ENCODE measurements at places on chromosomes 3 and 15.
A peak's percentile ranks its signal among the peaks of the same experiment; 100 is the strongest.

DNA sequence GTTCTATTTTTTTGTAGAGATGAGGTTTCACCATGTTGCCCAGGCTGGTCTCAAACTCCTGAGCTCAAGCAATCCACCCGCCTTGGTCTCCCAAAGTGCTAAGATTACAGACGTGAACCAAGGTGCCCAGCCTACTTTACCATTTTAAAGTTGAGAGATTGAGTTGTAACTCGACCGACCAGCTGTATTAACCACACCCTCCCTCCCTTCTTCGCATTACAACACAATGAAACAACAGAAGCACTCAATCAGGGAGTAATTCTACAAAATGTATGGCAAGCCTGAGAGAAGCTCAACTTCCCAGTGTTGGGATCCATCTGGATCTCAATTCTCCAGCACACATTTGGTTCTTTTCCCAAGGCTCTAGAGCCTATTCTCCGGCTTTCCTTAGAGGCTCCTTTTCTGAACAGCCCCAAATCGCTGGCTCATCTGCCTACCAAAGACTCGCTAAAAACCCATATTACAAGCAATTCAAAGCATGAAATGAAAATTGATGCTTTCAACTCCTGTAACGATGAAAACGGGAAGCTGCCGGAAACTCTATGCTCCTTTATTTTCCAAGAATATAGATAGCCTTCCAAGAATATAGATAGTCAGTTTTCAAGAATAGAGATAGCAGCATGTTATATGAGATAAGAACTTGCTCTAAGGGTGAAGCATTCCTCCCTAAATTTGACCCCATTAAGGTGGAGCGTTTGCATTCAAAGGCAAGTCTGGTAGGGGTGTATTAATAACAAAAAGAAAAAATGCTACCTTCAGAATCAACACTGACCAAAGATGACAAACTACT lies 450.9 kb downstream of the MAGI1 start:
- DNase-seq, result no peak

DNA sequence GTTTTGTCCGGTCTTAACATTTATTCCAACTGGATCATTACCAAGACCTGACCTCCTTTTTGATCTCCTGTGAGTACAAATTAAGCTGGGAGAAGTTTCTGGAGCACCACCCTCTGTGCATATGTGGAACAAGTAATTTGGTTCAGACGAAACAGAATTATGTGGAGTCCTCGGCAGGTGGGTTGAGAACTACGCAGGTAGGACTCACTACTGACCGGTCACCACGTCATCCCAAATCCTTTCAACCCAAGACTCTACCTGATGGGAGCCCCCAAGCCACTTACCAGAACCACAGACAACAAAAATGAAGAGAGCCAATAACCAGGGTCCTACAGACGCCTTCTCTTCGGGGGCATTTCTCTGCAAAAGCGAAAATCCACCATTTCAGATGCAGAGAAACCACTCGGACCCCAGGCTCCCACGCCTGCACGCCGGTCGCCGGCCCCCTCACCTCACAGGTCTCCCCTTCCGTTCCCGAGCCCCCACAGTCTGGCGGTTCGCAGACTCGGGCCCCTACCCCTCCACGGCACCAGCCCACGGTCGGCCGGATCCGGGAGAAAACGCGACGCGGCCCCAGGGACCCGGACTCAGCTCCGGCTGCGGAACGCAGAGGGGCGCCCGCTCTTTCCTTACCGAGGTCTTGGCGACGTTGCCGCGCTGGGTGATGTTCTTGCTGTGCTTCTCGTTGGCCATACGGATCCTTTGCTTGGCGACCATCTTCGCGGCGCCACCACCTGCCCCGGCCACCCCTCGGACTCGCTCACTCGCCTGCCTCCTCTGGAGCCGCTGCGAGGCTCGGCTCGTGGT lies 674 bp downstream of the SERP1 start:
- no peak for DNase-seq

DNA sequence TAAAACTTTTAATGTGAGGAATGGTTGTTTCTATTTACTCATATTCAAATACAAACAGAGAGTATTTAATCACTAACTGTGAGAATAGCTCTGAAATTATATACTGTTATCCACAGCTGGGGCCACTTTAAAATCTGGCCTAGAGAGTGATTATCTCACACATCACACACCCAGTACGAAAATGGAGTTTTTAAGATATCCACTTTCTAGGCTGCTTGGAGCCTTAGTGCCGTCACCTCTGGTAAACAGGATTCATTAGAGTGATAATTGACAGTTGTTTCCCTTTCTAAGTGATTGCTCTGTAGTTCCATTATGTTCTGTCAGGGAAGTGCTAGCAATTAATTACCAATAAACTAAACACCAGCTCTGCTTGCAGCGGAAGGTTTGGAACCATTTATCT lies 942.4 kb downstream of the FHIT start:
- no peak for DNase-seq

DNA sequence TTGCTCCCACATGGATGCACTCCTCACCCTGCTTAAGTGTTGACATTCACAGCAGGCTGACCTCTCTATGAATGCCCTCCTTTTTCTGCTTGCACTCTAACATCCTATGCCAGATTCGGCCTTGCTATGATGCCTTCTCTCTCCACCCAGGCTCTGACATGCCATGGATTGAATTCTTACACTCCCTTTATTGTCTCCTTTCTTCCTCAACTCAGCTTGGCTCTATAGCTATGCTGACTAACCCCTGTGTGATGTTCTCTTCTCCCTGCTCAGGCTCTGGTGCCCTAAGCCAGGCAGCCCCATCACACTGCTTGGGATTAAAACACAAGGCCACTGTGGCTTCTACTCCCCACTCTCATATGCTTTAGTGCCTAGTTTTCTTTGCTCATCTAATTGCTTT lies 563.7 kb downstream of the NSUN3 start:
- DNase-seq, result no peak

- no peak for DNase-seq
These were observed 21.6 kb upstream of the ZNF280D start for GRCh38 chr15:56754772-56755370.

- no peak for DNase-seq
These were observed 287.5 kb downstream of the MAGI1 start for GRCh38 chr3:65751123-65751700.

GRCh38 chr3:136249091-136249490 lies 1.0 kb upstream of the PCCB start:
- no peak for DNase-seq

GRCh38 chr3:134564991-134565390 lies 79.1 kb downstream of the CEP63 start:
- no peak for DNase-seq

DNA sequence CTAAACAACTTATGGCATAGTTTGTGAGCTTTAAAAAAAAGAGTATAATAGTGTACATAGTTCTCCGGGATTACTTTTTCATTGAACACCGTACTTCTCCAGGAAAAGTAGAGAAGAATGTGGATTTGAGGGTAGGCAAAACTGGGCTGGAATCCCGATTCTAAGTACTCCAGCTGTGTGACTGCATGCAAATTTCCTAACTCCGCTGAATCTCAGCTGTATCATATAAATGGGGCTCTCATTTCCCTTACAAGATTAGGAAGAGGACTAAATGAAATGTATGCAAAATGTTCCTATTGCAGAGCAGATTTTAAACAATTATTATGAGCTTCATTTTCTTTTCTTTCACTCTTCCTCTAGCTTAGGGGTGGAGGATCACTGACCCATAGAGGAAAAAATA lies 70.3 kb upstream of the HERC1 start:
- DNase-seq, result no peak

DNA sequence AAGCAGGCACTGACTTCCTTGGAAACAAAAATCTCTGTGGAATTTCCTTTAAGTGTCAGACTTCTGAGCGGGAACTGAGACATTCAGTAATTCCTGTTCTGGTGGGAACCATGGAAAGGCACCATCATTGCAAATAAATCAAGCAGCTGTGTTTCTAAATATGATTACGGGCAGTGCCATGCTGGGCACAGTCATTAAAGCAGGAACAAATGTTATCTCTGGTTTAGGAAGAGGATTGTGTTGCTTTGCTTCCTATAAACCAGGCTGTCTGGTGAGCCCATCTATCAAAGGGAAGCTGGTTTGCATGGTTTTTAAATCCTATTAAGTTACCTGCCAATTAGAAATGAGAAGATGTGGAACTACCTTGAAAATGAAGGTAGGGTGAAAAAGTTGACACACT lies 86.7 kb downstream of the EBLN2 start:
- DNase-seq, result no peak

GRCh38 chr15:42413920-42414319 lies 54.6 kb downstream of the CAPN3 start:
- DNase-seq, result no peak

DNA sequence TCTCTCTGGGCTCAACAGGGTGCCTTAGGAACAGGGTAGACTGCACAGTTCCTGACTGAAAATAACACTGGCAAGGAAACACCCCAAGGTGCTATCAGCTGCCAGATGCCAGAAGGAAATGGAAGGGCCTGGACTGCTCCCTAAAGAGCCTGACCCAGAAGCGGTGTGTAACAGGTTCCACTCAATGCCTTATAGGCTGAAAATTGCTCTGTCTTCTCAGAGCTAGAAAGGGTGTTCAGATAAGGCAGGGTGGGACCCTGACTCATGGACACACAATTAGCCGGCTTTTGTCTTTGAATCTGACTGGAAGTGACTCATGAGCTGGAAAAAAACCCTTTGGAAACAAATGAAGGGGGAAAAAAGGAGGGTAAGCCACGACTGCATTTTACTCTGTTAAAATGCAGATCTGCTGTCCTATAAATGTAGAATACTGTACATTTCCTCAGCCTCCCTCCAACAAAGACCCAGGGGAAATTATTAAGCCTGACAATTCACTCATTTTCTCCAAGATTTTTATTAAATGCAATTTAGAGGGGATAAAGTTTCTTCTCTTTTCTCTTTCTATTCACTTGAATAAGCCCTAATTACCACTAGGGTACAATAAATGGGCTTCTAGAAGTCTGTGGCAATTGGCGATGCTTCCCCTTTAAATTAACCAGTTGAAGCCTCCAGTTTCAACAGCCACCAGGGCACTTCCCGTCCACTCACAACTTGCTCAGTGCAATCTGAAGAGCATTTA lies 160.2 kb upstream of the TBL1XR1 start:
- DNase-seq, result peak; percentile 29

DNA sequence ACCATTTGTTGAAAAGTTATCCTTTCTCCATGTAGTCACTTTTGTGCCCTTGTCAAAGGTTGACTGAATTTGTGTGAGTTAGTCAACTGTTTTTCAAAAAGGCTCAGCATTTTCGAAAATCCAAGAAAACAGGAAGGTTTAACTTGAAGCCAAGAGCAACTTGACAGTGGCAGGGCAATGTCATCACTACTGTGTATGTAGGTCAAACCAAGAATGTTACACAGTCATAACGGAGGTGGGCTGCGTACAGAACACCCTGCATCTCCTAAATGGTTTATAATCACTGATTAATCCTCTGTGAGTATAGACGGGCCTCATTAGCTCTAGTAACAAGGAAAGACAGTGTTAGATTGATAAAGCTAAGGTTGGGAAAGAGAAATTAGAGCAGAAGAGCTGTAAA lies 1064.9 kb downstream of the FHIT start:
- DNase-seq, result no peak

DNA sequence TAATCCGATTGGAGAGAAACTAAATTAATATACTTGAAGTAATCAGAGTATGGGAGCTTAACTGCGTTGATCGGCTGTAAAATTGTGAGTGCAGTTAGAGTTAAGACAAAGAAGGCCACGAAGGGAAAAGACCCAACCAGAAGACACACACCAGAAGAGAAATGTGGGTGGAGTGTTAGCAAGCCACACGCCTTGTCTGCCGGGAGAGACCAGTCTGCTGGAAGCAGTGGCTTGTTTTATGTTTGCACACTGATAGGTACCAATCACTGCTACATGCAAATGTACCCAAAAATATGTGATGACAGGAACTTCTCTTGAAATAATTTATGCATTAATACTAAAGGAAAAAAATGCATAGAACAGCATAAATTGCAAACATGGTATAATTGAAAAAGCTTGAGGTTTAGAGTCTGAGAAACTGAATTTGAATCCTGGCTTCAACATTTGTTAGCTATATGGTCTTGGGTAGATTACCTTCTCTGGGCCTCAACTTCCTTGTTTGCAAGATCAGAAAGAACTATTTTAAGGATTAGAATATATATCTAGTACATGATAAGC lies 23.1 kb downstream of the EEFSEC start:
- no peak for DNase-seq

GRCh38 chr15:62212741-62213140 lies 47.7 kb upstream of the C2CD4B start:
- DNase-seq, result no peak

DNA sequence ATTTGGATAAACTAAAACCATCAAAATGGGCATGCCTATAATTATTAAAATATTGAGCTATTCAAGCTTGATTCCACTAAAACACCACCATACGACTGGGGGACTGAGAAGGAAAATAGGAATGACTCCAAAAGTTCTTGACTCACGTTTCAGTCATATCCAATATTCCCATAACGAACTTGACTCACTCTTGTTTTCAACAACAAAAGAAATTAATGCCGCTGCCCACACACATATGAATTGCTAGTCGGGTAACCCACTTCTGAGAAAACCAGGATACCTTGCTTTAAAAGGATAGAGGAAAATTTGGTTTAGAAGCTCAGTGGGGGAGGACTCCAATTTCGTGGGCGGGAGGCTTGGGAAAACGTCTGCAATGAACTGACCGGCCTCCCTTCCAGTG lies 5.2 kb downstream of the HTR3C start:
- DNase-seq, result no peak

DNA sequence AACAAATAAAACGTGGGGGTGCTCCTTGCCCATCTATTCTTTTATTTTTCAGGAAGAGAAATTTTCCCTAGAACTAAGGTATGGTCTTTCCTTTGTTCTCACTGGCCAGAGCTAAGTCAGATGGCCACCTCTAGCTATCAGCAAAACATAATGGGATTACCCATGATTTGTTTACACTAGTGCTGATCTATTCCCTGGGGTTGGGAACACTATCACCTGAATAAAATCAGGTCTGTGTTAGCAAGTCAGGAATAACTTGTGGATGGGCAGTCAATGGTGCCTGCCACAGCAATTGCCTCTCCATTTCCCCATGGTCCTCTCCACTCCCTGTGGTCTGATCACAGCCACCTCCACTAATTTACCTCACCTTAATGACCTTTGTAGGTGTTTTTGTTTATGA lies 181.7 kb upstream of the CADPS start:
- no peak for DNase-seq

DNA sequence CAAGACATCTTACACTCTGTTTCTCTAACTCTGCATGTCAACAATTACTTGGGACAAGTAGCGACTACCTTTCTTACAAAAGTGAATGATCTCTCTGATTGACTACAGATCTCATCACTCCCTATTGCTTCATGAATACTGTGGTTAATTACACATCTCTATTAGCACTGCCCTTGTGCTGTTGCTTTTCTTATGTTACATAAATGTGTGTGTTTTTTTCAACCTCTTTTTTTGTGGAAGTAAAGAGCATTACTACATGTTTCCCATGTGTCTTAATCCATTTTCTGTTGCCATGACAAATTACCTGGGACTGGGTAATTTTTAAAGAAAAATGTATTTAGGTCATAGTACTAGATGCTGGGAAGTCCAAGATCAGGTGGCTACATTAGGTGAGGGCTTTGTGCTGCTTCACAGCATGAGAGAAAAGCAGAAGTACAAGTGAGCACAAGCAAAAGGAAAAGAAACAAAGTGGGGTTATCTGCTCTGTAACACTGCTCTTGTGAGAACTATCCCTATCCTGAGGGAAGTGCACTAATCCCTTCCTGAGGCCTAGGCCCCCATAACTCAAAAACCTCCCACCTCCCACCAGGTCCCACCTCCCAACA lies 298.2 kb upstream of the SATB1 start:
- no peak for DNase-seq

- DNase-seq, result no peak
These were observed 27.2 kb upstream of the ARPIN start for GRCh38 chr15:89939910-89940309.

- no peak for DNase-seq
These were observed 184.1 kb upstream of the LRRC3B start for GRCh38 chr3:26438325-26438940.

- DNase-seq, result no peak
These were observed 59.9 kb upstream of the POMGNT2 start for GRCh38 chr3:43165786-43166185.
